ENCODE measurements at places on chromosomes 2 and 18.

GRCh38 chr2:84425310-84425709 is 33.8 kb downstream of the SUCLG1 start:
- no peak for DNase-seq

GRCh38 chr18:79478484-79479115 is 82.9 kb downstream of the NFATC1 start:
- no peak for DNase-seq

- no peak for DNase-seq
Observed at GRCh38 chr2:65687614-65688013, 255.2 kb upstream of the SPRED2 start.

DNA sequence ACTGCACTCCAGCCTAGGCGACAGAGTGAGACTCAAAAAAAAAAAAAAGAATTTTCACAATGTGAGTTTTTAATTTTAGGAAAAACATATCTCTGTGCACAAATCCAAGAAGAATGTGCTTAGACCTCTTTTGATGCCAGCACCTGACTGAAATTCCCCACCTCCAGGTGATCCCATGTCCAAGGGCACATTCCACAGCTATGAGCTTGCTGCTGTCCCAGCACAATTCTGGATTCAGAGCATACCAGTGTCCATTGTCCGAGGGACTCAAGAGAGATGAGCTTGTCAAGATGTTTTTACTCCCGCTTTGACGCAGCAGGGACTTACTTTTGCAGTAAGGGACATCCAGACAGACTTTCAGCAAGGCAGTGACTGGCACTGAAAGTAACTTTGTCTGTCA is 489.1 kb upstream of the ACVR2A start:
- DNase-seq: no peak

DNA sequence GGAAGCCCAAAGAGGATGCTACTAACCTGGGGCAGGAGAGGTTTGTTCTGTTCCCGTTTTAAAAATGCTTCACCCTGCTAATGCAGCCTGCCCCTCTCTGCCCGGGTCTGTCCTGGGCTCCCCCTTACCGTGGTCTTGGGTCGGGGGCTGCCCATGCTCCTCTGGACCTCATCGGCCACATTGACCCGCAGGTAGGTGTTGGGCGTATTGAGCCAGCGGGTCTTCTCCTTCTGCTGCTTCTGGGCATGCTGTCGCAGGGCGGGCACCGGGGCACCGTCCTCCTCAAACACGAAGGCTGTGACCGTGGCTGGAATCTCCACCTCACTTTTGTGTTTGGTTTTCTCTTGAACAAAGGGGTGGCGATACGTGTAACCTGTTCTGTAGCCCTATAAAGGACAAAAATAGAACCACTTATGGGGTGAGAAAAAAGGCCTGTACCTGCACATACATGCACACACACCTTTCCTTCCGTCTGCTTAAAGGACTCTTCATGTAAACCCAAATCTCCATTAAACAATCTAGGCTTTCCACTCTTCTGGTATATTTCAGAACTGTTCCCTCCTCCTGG is 89.3 kb downstream of the ADD2 start:
- no peak for DNase-seq

DNA sequence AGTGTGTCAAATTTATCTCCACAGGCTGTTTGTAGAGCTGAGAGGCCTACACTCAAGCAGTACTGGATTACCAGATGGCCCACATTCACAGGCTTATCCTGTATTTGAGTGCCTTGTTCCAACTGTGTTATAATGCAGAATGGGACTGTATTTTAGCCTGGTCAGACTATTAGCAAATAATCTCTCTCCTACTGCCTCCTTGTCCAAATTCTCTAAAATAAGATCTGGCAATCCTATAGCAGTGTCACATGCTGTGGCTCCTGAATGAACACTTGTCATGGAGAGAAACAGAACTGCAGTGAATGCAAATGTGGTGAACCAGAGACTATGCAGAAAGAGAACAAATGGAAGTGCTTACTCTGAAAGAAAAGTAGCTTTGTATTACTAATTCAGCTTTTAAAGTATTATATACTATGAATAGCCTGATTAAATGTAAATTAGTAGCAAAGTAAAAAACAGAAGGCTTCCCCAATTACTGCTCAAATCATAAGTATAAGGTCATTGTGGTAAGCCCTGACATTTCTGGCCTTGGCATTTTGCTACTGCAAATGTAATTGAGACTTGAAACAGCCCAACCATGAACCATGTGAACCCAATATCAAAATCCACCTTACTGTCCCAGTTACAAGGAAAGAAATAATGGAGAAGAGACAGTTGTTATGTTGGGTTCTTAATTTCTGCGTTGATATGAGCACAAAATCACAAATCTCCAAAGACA is 80.0 kb downstream of the MAP4K3 start:
- no peak for DNase-seq

- no peak for DNase-seq
Observed at GRCh38 chr2:53111406-53111805, 656.2 kb upstream of the CHAC2 start.

- no peak for DNase-seq
Observed at GRCh38 chr2:44939106-44940048, 2.1 kb upstream of the SIX3 start.

DNA sequence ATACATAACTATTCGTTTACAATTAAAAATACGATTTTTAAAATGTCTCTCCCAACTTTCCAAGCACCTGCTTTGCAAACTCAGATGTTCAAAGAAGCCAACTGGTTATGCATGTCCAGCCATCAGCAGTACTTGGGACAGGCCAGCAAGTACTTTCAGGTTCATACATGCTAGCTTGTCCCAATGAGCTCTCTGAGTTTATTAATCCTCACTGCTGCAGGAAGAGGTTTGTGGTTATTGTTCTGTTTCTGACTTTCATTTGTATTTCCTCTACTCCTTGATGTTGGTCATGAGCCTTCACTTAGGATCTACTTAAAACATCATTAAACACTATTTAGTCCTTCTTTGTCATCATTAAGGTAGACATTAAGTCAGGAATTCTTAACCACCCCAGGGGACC is 374.1 kb downstream of the LRATD1 start:
- no peak for DNase-seq

DNA sequence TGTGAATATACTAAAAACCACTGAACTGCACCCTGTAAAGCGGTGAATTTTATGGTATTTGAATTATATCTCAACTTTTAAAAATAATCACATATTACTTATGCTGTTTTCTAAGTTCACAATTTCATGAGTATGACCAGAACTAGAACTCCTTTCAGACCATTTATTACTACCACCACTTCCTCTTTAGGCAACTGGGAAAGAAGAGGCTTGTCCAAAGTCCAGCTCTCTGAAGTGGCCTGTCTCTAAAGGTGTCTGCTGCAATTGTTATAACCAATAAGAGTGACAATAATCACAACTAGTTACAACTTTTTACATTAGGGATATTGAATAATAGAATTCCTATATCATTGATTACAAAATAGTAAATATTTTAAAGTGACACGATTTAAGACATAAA is 267.9 kb upstream of the PIK3C3 start:
- no peak for DNase-seq

- DNase-seq: no peak
Observed at GRCh38 chr2:222424276-222424728, at the start of gene SGPP2. Gene SGPP2, plus strand, starts transcription at chr2:222424543. Its CDS starts 60 bp downstream, at chr2:222424603.

DNA sequence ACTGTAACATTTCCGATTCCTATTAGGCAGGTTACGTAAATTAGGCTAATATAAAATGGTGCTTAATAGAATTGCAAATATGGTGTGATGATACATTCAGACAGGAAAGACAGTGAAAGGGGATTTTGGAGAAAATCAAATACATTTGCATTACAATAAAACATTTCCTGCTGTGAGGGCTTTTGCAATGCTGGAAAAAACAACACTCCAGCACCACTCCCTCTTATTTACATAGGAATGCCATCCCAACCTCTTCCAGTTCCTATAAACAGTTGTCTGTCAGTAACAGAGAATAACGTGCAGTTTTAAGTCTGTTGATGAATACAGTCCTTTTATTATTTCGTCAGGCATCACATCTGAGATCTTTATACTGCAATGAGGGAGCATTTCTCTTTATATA is 298.8 kb upstream of the FANCL start:
- DNase-seq: no peak

DNA sequence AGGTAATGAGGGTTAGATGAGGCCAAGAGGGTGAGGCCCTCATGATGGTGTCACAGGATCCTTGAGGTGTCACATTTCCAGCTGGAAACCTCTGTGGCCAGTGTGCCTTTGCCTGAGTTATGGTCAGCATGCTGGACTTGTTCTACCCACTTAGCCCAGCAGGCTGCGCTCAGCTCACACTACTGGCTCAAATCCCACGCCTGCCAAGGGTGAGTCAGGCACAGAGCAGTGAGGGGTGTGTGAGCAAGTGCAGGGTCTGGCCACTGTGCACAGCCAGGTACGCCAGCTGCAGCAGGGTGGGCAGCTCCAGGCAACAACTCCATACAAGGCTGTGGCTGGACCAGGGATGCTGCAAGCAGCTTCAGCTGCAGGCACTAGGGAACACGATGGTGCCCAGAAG is 616.6 kb upstream of the FSHR start:
- no peak for DNase-seq

DNA sequence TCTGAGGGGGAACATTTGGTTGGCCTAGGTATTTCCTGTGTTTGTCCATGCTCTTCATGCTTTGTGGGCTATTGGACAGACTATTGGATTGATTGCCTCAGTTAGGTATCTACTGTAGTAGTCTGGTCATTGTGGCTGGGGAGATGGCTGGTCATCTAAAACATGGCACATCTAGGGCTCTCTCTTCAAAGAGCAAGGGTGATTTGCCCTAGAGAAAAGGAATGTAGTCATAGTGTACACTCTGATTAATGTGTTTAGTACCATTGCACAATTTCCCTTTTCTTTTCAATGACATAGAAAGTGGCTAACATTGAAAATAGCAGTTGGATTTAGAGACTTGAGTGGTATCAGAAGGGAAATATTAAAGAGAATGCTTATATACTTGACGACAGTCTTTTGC is 114.3 kb downstream of the LCLAT1 start:
- DNase-seq: no peak

DNA sequence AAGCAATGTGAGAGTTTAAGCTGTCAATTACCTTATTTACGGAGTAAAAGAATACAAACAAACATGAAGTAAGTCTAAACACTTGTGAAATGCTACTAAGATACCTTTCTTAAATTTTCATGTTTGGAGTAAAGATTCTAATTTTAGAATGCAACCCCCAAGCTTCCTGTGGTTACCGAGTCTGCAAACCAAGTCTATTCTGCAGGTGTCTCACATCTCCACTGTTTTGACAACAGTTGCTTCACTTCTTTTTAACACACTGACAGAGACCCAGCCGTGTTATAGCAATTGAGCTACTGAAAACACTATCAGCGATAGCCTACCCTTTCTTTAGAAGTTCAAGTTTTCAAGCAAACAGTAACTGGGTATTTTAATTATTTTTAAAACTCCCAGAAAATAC is 608.3 kb downstream of the ERBB4 start:
- no peak for DNase-seq

- no peak for DNase-seq
Observed at GRCh38 chr2:127072970-127073369, 34.0 kb downstream of the BIN1 start.
